ENCODE measurements at places on chromosomes 12 and 14.

DNA sequence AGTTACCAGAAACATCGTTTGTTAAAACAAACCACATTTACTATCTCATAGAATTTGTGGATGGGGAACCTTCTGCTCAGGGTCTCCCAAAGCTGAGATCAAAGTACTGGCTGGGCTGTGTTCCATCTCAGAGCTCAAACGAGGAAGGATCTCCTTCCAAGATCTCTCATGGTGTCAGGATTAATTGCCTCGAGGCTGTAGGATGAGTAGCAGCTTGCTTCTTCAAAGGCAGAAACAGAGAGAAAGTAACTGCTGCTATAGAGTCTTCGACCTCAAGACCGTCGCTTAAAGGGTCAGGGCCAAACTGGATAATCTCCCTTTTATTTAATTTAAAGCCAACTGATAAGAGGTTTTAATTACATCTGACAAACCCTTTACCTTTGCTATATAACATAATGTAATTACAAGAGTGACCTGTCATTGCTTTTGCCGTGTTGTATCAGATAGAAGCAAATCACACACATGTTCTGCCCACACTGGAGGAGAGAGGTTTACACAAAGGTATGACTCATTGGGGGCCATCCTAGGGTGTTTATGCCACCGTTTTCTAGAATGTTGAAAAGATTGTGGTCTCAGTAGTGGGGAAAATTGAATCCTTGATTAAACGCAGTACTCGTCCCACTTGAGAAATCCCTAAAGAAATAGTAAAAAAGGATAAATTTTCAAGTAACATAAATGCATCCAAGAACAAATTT, 868.8 kb upstream of the TMEM132C start:
- DNase-seq = no peak

GRCh38 chr14:56487090-56487667, 92.4 kb upstream of the TMEM260 start:
- DNase-seq = no peak

DNA sequence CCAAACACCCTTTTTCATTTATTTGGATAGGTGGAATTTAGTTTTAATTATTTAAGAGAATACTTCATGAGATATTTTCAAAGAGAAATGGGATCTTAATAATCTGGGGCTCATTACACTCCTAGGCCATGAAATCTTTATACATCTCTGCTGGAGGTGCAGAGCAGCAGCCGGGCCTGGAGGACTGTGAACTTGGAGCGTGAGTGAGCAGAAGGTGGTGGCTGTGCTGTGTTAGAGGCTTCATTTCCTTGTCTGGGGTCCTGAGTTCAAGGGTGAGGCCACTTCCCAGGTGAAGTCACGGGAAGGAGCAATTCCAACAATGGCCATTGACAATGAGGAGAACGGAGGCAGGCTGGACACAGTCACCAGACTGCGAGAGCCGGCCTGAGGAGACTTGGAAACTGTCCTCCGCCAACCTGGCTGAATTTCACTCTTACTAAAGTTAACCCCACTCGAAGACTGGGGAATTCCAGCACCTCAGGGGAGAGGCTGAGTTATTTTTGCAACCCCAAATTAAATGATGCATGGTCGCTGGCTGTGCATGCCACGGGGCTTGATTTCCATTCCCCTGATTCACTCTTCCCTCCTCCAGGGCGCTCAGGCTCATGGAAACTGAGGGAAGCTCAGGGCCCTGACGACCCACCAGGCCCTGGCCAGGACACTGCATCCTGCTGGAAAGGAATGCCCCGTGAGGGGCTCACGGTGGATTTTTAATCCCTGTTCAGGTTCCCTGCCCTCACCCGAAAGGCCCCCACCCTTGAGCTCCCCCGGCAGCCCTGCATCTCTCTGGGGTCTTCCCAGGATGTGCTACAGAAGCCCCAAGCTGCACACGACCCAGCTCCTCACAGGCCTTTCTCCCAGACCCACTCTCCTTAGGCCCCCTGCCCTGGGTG, 22.6 kb upstream of the TRAF3 start:
- no peak for DNase-seq

DNA sequence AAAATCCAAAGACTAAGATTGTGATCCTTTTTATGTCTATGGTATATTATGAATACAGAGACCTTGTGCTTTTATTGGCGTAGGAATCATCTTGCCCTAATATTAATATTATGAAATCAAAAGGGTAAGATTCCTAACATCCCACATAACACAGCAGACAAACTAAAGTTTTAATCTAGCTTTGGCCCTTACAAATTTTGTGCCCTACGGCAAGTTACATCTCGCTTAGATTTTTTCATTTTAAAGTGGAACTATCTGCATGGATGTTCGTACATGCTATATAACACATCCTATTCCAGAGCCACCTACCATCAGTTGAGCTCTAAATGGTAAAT, 217 bp upstream of the SMIM10L1 start:
- DNase-seq = no peak

- DNase-seq = no peak
Observed at GRCh38 chr12:110287986-110288385, 6.9 kb downstream of the ATP2A2 start.

- DNase-seq = no peak
Observed at GRCh38 chr14:100111931-100112704, 46.9 kb downstream of the EVL start.

DNA sequence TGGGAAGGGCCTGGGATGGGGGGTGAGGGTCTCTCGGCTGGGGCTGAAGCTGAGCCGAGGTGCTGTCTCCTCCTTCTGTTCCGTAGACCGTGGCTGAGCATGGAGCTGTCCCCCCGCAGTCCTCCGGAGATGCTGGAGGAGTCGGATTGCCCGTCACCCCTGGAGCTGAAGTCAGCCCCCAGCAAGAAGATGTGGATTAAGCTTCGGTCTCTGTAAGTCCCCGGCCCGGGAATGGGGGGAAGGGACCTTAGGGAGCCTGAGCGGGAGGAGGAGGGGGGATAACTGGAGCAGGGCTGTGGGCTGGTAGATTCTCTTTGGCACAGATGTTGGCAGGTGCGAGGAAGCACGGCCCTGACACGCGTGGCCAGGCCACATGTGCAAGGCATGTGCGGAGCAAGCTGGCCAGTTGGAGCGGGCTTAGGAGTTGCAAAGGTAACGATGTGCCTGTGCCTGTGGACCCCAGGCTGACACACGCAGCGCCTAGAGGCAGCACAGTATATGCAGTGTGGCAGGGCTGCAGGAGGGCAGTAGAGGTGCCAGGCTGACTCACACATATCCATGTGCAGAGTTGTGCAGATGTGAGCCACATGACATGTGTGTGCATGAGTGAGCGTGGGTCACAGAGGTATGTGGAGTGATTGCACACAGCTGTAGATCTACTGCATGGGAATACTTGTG, 512 bp downstream of the PDE1B start:
- DNase-seq = no peak

GRCh38 chr12:27984275-27984674, 11.7 kb upstream of the PTHLH start:
- no peak for DNase-seq

- peak; percentile 13 for DNase-seq
Observed at GRCh38 chr12:122499991-122500684, 594 bp downstream of the ZCCHC8 start.
